ENCODE measurements at places on chromosomes 12 and 14. TPM values are rescaled to one million over a fixed set of nuclear protein-coding genes. Genes with fewer than 3 reads are reported as not detected.
A peak's percentile ranks its signal among the peaks of the same experiment; 100 is the strongest.

TBX5 gene
- 44.9 TPM for total RNA-seq

CFAP73 gene
- not detected for total RNA-seq

JDP2 gene
- total RNA-seq: 19.3 TPM

TAS2R14 gene
- total RNA-seq: 0.35 TPM

CNTN1 gene
- 0.27 TPM for total RNA-seq

NPAS3 gene
- total RNA-seq: 0.50 TPM

ZNF84 gene
- 11.0 TPM for total RNA-seq

CD69 gene
- 6.4 TPM for total RNA-seq

PIGH gene
- total RNA-seq: 10.7 TPM

CBLN3 gene
- total RNA-seq: 0.52 TPM

ARF6 gene
- total RNA-seq: 25.7 TPM

NTS gene
- total RNA-seq: not detected

PRKCH gene
- total RNA-seq: 21.7 TPM

SCN8A gene
- 0.36 TPM for total RNA-seq

SLC8A3 gene
- total RNA-seq: not detected

DNA sequence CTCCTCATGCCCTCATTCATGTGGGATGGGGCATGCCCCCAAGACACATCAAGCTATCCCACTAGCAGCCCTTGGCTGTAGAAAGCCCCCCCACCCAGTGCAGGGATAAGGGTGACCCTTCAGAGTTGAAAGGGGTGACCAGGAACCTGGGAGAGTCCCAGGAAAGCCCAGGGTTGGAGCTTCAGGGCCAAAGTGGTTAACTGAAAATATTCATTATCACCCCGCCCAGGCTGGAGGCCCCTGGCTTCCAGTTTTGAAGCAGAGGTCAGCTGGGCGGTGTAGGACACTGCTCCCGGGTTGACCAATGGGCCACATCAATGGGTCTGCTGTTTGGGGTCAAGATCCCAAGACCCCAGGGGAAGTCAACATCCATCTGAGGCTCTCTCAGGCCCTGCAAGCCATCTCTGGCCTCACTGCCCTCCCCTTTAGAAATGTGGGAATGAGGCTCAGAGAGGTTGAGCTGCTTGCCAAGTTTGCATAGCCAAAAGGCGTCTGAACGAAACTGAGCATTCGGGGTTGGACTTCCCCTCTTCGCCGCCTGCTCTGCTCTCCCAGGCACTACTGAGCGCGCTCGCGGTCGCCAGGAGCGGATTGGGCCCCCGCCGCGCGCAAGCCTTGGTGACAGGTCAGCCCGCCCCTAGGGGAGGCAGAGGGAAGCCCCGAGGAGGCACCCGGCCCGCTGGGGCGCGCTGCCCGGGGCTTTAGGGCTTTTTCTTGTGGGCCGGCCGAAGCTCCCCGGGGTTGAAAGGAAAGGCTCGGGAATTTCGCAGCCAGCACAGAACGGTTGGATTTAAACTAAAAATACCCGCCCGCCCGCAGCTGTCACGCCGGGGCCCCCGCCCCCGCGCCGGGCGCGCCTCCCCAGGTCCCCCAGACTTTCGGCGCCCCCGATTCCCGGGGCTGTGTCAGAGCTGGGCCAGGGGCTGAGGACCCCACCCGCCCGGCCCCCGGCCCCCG, 576 bp downstream of the SYNE3 start:
- DNase-seq: peak; percentile 78

DNA sequence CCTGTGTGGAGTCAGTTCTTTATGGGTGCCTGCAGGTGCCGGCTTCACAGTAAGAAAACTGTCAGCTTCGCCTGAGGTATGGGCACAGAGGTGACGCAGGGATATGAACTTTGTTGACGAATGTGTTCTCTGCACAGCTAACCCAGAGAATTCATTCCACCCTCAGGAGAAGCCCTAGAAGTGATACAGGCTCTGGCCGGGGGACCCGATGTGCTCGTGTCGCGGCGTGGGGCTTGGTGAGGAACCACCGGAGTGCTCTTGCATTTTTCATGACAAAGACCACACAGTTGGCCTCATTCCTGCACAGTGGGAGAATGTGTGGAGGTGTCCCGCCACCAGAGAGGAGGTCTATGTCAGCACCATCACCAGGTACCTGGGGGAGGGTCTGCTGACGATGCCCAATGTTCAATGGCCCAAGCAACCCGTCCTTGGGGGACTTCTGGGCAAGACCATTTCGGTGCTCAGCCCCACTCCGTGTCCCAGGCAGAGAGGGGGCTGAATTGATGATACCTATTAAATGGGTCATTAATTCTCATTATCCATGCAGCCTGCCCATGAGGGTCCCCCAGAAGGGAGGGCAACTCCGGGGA, 147.5 kb upstream of the RTL1 start:
- no peak for DNase-seq

GRCh38 chr14:22535916-22536315, 53.1 kb downstream of the DAD1 start:
- no peak for DNase-seq

DNA sequence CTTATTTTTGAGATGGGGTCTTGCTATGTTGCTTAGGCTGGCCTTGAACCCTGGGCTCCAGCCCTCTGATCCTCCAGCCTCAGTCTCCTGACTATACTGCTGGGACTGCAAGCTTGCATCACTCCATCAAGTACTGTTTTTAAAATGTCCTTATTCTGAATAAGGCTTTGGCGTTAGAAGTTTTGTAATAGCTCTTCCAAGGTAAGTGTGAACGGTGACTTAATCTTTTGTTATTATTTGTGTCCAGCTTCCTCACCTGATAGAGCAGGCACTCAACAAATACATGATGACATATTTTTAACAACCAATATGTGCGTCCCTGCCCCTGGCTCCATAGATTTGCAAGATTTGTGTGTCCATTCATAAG, 1.4 kb downstream of the C1RL start:
- no peak for DNase-seq

DNA sequence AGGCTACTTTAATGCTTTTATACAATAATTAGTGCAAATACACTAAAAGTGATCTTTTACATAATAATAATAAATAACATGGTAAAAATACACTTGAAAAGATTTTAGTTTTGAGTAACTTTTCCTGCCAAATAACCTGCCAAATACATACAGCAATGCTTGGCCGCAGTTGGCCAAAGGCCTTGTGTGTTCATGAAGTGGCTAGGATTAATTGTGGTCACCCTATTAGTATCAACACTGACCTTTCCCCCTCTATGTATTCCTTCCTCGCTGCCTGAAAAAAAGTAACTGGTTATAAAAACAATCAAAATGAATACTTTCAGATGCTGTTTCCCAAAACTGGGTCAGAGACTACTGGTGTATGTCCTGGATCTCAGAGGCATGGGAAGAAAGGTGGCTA, 34.3 kb downstream of the KICS2 start:
- DNase-seq: no peak

DNA sequence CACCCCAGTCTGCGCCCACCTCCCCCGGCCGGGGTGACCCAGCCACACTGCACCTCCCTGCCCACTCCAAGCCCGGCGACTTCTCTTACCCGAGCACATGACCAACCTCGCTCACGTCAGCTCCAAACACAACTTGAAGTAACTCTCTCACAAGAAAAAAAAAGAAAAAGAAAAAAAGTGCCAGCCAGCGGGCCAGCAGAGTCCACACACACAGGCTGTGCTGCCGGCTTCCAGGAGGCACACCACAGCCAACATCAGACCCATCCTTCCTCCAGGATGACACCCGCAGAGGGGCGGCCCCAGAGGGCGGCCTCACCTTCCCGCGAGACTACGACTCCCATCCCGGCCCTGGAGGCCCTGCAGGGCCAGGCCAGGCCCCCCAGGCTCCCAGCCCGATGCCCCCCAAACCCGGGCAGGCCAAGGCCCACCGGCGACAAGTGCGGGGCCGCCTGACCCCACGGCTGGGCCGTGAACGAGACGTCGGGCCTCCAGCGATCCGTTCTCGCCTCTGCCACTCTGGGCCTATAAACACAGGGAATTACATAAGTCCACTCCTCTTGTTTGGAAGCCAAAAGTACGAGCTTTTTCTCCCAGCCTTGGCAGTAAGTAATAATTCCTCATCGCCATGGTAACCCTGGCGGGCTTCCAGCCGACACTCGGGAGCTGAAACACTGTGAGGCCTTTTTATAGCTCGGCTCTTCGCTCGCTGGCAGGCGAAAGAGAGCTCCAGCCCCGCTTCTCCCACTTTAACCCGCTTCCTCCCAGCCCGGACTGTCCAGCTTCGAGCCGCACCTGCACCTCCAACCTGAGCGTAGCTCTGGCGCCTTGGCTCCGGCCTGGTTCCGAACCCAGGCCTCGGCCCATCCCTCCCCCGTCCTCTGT, 49.1 kb downstream of the NCOR2 start:
- peak; percentile 98 for DNase-seq

DNA sequence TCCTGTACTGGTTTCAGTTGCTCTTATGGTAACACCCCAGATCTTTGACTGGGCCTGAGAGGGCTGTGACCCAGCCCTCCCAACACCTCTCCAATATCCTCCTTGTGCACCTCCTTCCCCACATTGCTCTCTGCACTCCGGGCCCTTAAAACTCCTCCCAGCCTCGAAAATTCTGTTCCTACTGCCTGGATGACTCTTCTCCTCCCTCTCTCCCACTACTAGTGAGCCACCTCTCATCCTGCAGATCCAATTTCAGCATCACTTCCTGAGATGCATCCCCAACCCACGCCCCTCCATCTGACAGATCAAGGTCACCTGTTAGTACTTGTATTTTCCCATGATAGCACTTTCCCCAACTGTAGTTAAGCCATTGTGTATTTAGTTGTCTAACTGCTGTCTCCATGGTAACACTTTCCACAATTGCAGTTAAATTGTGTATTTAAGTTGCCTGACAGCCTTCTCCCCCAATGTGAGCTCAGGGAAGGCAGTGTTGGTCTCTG, 11.5 kb upstream of the NT5DC3 start:
- no peak for DNase-seq

GRCh38 chr12:111768159-111768895, 1.6 kb downstream of the ALDH2 start:
- DNase-seq: no peak

- no peak for DNase-seq
Measured at GRCh38 chr14:65943150-65943549, 530.6 kb downstream of the FUT8 start.

- no peak for DNase-seq
Measured at GRCh38 chr14:31326111-31326510, 94.2 kb downstream of the HEATR5A start.

- no peak for DNase-seq
Measured at GRCh38 chr14:58296726-58297125, 1.6 kb upstream of the ARID4A start.

DNA sequence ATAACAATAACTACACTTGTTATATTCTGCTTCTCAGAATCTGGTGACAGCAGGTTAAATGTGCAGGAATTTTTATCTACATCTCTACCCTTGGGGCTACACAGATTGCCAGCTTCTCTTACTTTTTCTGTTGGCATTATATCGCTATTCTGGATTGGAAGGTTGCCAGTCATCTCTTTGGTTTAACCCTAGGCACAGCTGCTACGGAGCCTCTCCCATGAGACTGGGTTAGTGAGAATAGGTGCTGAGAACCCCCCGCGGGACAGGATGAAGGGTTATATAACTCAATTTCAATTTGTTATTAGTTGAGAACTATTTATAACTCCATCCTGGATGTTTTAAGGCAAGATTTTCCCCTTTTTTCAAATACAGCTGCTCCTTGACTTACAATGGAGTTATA, 73.1 kb downstream of the ACADS start:
- DNase-seq: no peak

DNA sequence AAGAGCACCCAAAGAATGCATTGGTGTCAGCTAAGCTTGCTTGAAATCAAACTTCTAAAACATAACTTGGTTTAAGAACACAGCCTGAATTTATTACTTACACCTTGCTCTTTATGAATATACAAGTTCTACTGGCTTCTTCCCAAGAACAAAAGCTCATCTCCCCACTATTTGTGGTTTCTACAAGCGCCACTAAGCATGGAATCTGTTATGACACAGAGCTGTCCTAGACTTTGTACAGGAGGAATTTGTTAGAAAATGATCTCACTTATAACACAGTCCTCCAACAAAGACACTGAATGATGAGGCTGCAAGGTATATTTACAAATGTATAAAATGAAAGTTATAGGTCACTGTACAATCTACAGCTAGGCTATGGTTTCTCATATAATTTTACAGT, 452.1 kb downstream of the BCAT1 start:
- no peak for DNase-seq

- DNase-seq: no peak
Measured at GRCh38 chr14:37580146-37580545, 14.9 kb downstream of the FOXA1 start.

GRCh38 chr14:39251547-39251946, 17.8 kb downstream of the MIA2 start:
- no peak for DNase-seq

- DNase-seq: no peak
Measured at GRCh38 chr12:47124451-47124850, 44.7 kb upstream of the AMIGO2 start.

- DNase-seq: peak; percentile 94
Measured at GRCh38 chr12:109998904-109999648, at the start of gene ANKRD13A. Gene ANKRD13A (plus strand): TSS chr12:109999430. CDS start chr12:109999689, 259 bp downstream.

GRCh38 chr14:95101736-95102679, 55.3 kb downstream of the DICER1 start:
- DNase-seq: no peak

DNA sequence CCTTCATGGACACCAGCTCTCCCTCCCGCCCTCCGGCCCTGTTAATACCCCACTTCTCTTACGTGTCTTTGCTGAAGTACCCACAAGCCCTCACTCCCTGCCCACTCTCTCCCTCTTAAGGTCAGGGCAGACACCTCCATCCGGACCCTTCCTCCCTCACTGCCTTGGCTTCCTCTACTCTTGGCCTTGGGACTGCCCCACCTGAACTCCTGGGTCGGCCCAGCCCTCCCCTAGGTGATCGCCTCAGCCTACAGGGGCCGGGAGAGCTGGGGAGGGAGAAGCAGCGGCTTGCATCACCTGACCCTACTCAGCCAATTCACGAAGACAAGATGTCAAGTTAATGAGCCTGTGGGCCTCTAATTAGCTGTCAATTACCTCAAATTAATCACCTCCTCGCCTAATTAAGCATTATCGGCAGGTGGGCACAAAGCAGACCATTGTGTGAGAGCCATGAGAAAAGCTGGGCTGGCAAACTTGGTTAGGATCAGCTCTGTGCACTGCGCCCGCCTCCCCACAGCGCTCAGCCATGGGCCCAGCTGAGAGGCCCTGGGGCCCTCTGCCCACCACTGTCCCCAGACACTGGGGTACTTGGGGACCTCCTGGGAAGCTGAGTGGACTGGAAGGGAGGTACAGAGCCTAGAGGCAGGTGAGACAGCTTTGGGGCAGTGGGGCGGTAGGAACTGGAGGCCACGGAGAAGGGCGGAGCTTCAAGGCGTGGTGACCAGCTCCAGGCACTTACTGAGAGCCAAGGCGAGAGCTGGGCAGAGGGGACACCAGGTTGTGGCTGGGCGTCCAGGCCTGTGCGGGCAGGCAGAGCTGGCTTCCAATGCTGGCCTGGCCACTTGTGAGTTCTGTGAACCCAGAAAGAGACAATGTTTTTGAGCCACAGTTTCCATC, 25.1 kb upstream of the VSX2 start:
- no peak for DNase-seq
